Activated CD4-positive, CD25-positive, alpha-beta regulatory T cell treated with anti-CD3 and anti-CD28 coated beads, Interleukin-2, amount 50 U/mL, for 24 hours (primary cell): ENCODE measurements at places on chromosomes 7 and 10.

DNA sequence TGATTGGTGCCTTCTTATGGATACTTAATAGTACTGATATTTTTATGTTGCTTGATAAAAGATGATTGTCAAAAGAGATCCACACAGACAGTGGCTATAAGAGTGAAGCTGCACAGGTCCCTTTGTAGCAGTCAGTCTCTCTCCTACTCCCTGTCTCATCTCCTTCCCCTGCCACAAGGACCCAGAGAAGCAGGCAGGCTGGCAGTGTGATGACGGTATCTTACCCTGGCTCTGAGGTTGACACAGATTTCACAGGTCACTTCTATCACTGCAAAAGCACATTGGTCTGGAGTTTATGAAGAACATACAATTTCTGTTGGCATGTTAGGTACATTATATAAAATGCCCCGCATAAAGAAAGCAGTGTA, 64.4 kb upstream of the AHR start:
- peak; percentile 24 for ATAC-seq

- ATAC-seq: no peak
Observed at GRCh38 chr10:22133749-22134624, 83.8 kb downstream of the EBLN1 start.

- no peak for ATAC-seq
Observed at GRCh38 chr7:111987886-111988285, 218.3 kb downstream of the DOCK4 start.

GRCh38 chr10:52578871-52579405, 193.6 kb downstream of the MBL2 start:
- ATAC-seq: no peak

DNA sequence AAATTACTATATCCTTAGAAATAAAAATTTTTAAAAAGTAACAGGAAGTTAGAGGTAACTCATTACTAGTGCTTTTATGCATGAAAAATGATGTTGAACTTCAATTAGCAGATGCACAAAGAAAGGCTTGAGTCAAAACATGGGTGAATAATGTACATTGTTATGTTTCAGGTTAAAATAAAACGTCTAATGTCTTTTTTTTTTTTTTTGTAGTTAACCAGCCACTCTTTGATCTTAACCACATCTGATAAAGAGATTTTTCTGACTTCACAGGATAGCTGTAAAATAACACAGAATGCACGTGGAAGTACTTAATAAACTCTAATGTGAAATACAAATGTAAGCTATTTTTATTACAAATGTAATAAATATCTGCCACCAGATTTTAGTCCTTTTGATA, 61.7 kb downstream of the GSAP start:
- peak; percentile 49 for ATAC-seq
